Aortic smooth muscle cell (primary cell): ENCODE measurements at places on chromosomes 1 and 21. TPM values are rescaled to one million over a fixed set of nuclear protein-coding genes. Genes with fewer than 3 reads are reported as not detected.

Gene OR2G6
- total RNA-seq = not detected in 2 replicates

Gene SIM2
- not detected in 2 replicates for total RNA-seq

Gene CD1D
- under 0.01 TPM in 1 of 2 replicates, not detected in the other for total RNA-seq

Gene CFAP45
- 1.3 TPM in 2 replicates for total RNA-seq

Gene PRAMEF27
- total RNA-seq = not detected in 2 replicates

Gene SLC44A3
- total RNA-seq = 1.7 TPM in 2 replicates

Gene TDRKH
- 2.3 and 2.4 TPM in 2 replicates for total RNA-seq

Gene WDR4
- total RNA-seq = 6.3 and 11.4 TPM in 2 replicates

Gene TPTE
- not detected in 2 replicates for total RNA-seq

Gene SEMA4A
- 3.0 and 6.8 TPM in 2 replicates for total RNA-seq

Gene TINAGL1
- 212 and 291 TPM in 2 replicates for total RNA-seq

Gene TMPRSS3
- not detected in 2 replicates for total RNA-seq
